CD4-positive, CD25-positive, alpha-beta regulatory T cell (primary cell): ENCODE measurements at places on chromosomes 6 and 20. TPM values are rescaled to one million over a fixed set of nuclear protein-coding genes. Genes with fewer than 3 reads are reported as not detected.
A peak's percentile ranks its signal among the peaks of the same experiment; 100 is the strongest.

The SYNGAP1 gene
- 81.4 TPM for total RNA-seq

The CRISP2 gene
- not detected for total RNA-seq

The PRRT1 gene
- total RNA-seq: 0.39 TPM

The KHDC1L gene
- 0.67 TPM for total RNA-seq

The BTN1A1 gene
- not detected for total RNA-seq

The MEP1A gene
- total RNA-seq: not detected

The PTGIS gene
- not detected for total RNA-seq

The IP6K3 gene
- total RNA-seq: not detected

The ABHD16B gene
- total RNA-seq: not detected

DNA sequence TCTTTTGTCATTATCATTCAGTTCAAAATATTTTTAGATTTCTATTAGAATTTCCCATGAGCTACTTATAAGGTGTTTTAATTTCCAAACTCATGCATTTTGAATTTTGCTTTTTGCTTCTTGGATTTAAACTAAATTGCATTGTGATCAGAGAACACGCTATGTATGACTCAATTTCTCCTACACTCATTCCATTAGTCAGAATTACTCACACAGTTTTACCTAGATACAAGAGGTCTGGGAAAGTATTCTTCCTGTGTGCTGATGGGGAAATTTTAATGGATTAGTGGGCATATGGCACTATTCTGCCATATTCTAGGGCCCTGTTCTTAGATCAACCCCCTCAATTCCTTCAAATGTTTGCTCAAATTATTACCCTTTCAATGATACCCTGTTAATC, 49.9 kb upstream of the BMP5 start:
- no peak for DNase-seq

DNA sequence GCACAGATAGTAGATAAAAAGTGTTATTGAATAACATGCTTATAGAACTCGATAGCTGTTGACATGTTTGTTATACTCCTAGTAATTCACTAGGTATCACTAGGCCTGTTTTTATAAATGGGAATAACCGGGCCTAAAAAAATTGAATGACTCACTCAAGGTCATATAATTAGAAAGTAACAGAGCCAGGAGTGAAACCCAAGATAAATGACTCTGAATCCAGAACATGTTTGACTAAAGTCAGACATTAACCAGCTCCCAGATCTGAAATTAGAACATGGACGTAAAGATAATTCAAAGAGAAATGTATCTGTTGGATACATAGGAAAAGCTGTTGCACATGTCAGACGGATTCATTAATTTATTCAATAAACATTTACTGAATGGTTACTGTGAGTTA, 26.9 kb downstream of the RGS17 start:
- DNase-seq: no peak

GRCh38 chr6:107957308-107957908, 600 bp downstream of the SEC63 start:
- peak; percentile 83 for DNase-seq

DNA sequence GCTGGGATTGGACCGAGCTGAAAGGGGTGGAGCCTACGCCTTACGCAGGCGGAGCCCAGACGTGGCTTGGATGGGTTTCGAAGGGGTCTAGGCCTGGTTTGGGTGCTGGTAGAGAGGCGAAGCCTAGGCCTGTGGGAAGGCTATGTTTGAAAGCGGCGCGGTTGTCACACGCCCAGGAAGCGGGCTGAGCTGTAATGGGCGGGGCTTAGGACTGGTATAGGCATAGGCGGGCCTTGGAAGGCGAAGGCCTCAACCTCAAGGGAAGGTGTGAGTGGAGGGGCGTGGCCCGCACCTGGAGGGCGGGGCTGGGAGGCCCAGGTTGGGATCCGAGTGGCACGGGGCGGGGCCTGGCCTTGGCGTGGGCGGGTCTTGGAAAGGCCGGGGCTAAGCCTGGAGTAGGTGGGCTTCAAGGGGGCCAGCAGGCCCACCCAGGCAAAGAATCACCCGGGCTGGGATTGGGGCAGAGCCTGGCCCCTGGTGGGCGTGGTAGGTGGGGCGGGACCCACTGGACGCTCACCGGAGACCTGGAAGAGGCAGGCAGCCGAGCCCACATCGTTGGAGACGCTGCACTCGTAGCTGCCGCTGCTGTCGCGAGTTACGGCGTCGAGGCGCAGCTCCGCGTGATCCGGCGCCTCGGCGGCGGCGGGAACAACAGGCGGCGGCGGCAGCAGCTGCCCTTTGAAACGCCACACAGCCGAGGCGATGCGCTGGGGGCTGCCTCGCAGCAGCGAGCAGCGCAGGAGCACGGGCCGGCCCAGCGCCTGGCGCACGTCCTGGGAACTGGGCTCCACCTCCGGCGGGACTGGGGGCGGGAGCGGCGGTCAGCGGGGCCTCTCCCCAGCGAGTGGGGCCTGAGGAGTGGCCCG, 49.0 kb downstream of the MDGA1 start:
- DNase-seq: peak; percentile 31

- DNase-seq: no peak
These were observed 461.9 kb downstream of the UTRN start for GRCh38 chr6:144746902-144747469.

- no peak for DNase-seq
These were observed 495 bp downstream of the FAM83B start for GRCh38 chr6:54846857-54847674.

- no peak for DNase-seq
These were observed 589.2 kb downstream of the PHF3 start for GRCh38 chr6:64224819-64225218.
